ENCODE measurements at places on chromosomes 11 and 22.

- no peak for DNase-seq
Measured at GRCh38 chr11:22657101-22657694, 9.2 kb upstream of the GAS2 start.

- DNase-seq: no peak
Measured at GRCh38 chr11:117145393-117145761, 1.3 kb downstream of the PAFAH1B2 start.

DNA sequence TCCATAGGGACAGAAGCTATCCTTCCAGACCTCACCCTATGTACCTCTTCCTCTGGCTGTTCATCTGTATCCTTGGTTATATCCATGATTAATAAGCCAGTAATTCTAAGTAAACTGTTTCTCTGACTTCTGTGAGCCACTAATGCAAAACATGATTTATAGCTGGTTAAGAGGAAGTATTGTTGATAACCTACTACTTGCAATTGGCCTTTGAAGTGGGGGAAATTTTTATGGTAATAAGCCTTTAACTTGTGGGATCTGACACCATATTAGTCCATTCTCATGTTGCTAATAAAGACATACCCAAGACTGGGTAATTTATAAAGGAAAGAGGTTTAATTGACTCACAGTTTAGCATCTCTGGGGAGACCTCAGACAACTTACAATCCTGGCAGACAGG is 21.9 kb downstream of the CASP12 start:
- no peak for DNase-seq

- DNase-seq: no peak
Measured at GRCh38 chr22:24390156-24390555, 37.2 kb upstream of the ADORA2A start.

- no peak for DNase-seq
Measured at GRCh38 chr11:20770414-20770946, 101.1 kb downstream of the NELL1 start.

DNA sequence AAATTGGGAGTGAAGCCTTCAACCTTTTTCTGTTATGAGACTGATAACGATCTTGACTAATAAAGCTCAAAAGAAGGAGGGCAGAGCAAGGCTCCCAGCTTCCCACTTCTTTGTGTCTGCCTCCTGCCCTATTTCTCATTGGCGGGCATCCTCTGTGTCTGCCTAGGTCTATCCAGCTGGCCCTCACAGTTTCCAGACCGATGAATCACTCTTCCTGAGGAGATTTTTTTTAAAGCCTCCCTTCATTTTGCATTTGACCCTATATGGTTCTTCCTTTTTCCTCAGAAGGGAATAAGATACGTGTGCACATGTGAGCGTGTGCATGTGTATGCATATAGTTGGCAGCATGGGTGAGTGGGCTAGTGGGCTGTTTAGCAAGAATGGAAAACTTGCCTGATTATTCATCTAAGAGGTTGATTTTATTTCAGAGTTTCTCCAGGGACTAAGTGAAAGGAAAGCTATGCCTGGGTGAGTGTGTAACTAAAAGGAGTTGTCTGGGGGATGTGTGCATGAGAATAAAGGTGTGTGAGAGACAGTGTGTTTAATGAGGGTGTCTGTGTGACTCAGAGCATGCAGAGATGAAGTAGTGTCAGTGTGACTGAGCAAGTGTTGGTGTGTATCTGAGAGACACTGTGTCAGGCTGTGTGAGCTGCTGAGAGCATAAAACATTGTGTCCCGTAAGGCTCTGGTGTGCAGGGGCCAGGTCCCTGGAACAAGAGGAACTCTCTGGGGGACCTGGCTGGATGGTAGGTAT is 12.2 kb downstream of the PHLDB1 start:
- no peak for DNase-seq

DNA sequence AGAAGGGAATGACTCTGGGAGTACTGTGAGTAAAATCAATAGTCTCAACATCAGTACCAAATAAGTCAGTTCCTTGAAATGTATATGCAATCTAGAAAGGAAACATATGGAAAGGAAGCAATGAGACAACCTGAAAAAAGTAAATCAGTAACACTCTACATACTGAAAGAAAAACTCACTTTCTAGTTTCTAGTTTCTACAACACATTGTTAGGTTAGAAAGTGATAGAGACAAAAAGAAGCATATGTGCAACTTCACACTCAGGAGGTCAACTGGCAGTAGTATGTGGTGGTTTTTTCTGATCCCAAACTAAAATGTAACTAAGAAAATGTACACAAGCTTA is 156.5 kb upstream of the SOX6 start:
- DNase-seq: no peak

DNA sequence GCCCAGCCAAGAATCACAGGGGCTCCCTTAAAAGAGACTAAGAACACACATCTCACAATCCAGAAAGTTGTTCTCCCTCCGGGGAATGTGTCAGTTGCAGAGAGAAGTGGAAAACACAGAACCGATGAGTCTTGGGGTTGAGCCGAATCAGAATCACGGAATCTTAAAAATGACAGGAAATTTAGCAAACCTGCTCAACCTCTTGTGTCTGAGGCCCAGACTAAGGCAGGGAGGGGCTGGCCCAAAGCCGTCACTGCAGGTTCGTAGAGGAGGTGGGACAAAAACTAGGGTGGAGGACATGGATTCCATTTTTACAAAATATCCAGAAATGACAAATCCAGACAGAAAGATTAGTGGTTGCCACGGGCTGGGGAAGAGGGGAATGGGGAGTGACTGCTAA is 63.8 kb downstream of the KIAA1671 start:
- DNase-seq: no peak

DNA sequence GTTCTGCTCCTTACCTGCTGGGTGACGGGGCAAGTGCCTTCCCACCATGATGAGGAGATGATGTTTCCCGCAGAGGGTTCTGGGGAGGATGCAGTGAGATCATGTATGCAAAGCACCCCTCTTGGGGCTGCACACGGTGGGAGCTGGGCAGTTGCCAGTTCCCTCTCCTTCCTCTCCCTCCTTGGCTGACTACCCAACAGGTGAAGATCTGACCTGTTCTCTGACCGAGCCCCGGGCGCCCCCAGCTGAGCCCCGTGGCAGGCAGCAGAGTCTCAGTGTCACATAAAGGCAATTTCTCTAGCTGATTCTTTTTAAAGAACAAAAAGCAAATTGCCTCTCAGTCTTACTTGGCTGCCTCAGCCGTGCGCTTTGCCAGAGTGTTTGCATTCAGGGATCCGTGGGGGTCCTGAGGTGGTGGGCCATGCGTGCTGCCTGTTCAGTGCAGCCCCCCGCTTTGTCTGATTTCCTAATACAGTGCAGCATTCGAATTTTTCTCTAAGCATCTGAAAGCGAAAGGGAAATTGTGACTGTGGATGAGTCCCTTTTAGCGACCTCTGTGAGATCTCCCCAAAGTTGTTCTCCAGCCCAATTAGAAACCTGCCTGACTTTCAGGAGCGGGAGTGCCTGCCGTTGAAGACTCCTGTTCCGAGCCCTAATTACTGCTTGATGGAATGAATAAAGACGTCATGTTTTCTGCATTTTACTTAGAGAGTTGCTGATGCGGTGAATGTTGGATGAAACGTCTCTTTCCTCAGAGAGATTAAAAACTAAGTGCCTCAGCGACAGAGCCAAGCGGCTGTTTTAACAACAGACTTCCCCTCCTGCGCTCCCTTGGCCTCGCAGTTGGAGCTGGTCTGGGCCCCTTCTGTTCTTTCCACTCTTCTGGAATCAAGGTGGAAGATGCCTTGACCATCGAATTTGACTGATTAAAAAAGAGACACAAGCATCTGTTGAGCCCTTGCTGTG is 86.0 kb downstream of the GRIK4 start:
- DNase-seq: no peak

- no peak for DNase-seq
Measured at GRCh38 chr11:10503777-10504480, 37.1 kb downstream of the RNF141 start.

DNA sequence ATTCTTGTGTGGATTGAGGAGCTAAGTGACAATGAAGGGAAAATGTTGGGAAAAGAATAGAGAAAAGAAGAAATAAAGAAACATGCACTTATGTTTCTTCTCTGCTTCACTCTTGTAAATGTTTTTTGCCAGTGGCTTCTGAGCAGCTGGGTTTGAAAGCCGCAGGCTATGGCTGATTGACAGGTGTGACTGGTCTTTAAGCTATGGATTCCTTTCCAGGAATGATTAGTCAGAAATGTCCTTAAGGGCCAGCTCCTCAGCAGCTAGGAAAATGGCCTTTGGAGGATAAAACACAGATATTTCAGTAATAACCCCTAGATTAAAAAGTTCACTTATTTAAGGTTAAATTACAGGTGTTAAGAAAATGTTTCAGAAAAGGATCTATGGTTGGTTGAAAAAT is 6.5 kb upstream of the USP28 start:
- DNase-seq: no peak

GRCh38 chr11:122340607-122341290 is 224.7 kb upstream of the BLID start:
- no peak for DNase-seq

Data from mesothelial cell of epicardium (in vitro differentiated cells).